ENCODE measurements at places on chromosomes 12 and 14.
A peak's percentile ranks its signal among the peaks of the same experiment; 100 is the strongest.

GRCh38 chr12:124568431-124569374 is 1.3 kb upstream of the NCOR2 start:
- DNase-seq: peak; percentile 84

DNA sequence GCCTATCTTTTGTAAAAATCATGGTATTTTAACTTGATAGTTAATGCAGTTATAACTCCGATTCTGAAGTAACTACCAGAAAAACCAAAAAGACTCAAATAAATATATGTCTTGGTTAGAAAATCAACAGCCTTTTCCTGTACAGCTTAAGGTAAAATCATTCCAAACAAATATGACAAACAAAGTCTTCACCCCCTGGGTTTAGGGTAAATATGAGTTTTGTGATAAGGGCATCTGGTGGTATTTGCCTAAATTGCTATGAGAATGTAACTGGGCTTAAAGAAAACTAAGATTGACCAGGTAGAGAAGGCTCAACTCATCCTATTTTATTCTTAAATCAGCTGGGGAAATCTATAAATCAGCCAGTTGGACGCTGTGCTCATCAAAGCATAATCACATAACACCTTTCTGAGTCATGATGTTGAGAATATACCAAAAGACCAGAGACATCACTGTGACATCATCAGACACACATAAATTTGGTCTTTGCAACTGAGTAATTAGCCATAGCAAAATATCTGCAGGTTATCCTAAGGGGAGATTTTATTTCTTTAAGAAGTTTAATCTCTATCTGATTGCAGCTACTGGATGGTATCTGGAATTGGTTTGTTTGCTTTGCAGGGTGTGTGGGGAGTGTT is 133.9 kb downstream of the STXBP6 start:
- DNase-seq: no peak

GRCh38 chr12:106696681-106697417 is 77.6 kb upstream of the RIC8B start:
- DNase-seq: no peak

GRCh38 chr14:55873169-55873568 is 245.0 kb upstream of the PELI2 start:
- DNase-seq: no peak

DNA sequence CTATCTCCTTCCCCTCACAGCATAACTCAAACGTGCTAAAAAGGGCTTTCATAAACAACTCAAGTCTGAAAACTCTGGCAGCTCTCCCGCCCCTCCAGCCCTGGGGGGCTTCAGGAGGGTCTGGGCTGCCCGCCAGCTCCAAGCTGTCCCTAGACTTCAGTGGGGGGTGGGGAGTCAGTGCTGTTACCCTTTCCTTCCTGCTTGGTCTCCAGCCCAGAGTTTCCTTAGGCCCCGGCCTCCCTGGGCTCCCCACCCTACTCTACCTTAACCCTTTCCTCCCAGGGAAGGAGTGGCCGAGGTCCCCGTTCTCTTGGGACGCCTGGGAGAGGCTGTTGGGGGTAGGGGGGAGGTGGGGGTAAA is 530 bp upstream of the NYNRIN start:
- DNase-seq: no peak

- DNase-seq: no peak
These were observed 66.5 kb downstream of the PPP2R5C start for GRCh38 chr14:101828046-101828445.

DNA sequence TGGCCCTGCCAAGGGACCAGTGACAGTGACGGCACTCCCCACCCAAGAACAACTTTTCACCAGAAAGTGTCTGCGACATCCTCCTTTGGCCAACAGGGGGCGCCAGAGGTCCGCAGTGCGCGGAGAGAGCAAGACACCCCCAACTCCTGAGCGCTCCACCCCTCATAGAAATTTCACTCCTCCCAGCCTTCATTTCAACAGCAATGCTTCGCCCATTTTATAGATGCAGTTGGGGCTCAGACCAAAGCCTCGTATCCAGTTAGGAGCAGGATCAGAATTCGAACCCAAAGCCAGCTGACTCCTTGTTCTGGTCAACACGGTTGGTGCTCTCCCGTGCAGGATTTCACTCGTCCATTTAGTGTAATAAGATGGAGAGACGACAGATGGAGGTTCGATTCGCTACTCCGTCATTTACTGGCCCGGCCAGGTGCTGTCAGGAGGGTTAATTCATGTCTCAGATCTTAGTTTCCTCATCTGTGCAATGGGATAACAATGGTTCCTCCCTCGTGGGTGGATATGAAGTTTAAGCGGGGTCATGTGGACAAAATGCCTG is 2.4 kb upstream of the POP5 start:
- peak; percentile 81 for DNase-seq

DNA sequence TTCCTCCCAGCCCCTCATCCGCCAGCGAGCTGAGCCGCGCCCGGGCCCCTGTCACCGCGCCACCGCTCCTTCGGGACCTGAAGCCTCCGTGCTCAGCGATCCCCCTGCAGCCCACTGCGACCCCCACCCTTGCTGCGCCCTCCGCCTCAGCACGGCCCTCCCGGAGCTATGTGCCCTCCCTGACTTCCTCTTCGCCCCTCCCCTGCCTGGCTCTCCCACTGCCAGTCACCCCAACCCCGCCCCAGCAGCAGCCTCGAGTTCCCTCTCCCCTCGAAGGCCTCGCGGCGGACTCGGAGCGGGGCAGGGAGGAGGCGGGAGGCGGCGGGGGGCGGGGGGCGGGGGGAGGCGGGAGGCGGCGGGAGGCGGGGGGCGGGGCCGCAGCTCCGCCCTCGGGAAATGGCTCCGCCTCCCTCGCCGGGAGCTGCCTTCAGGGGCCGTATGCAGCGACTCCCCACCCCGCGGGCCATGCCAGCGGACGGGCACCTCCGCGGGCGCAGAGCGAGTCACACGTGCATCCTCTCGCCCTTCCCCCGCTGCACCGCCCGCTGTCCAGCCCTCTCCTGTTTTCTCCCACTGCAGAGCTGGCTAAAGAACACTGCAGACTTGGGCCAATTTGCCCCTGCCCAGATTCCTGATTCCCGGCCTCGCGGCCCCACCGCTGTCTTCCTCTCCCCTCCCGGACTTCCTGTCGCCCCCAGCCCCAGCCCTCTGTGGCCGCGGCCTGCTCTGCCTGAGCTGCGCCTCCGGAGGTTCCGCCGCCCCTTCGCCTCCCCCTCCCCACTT is 29.1 kb upstream of the ADIPOR2 start:
- peak; percentile 96 for DNase-seq

DNA sequence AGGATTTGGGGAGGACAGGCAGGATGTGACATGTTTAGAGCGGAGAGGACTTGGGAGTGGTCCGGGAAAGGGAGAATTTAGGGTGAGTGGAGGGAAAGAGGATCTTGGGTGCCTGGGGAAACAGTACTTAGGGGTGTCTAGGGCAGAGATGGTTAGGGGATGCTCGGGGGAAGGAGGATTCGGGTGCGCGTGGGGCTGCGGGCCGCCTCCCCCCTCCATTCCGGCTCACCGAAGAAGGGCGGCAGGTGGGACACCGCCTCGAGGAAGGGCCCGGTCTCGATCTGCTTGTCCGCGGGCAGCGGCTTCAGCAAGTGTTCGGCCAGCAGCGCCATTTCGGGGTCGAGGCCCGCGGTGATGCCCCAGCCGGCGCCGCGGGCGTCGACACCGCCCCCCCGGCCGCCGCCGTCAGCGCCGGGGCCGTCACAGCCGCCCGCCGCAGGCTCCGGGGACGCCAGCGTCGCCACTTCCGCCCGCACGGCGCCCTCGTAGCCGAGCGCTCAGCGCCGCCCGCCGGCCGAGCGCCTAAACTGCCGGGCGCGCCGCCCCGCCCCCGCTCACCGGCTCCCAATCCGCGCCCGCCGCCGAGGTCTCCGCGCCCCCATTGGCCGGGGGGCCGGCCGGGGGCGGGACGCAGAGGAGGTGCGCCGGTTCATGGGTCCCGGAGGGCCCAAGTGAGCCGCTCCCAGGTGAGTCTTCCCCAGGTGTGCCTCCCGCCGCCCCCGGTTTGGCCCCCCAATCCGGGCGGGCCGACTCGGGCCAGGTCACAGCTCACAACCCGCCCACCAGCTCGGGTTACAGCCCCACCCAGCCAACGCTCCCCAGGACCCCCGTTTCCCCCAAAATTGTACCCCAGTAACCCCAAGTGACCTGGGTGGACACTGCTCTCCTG is at the start of gene GLTP:
Gene GLTP (minus strand): TSS at position 499 of the 889 bp plus-strand sequence. CDS start 167 bp downstream, at position 332.
- DNase-seq: peak; percentile 94

GRCh38 chr12:19130224-19131024 is 891 bp downstream of the PLEKHA5 start:
- DNase-seq: no peak

DNA sequence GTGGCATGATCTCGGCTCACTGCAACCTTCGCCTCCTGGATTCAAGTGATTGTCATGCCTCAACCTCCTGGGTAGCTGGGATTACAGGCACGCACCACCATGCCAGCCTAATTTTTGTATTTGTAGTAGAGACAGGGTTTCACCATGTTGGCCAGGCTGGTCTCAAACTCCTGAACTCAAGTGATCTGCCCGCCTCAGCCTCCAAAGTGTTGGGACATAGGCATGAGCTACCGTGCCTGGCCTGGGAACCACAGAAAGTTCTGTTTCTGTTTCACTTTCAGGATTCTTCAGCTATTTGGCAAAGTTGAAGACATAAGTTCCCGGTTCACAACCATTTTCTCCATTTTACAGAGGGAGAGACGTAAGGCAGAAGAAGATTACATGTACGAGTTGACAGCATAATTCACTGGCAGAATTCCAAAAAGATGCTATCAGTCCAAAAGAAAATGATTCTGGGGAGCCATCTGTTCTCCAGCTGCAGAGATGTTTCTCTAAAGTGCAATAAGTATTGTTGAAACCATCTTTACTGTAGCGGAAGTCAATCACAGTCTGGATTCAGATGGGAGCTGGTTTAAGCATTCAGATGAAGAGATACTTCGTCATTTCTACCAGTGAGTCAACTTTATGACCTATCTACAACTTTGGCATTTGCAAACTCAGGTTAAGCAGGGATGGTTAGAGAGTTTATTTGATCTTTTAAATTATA is 8.1 kb upstream of the RNF34 start:
- DNase-seq: peak; percentile 76

DNA sequence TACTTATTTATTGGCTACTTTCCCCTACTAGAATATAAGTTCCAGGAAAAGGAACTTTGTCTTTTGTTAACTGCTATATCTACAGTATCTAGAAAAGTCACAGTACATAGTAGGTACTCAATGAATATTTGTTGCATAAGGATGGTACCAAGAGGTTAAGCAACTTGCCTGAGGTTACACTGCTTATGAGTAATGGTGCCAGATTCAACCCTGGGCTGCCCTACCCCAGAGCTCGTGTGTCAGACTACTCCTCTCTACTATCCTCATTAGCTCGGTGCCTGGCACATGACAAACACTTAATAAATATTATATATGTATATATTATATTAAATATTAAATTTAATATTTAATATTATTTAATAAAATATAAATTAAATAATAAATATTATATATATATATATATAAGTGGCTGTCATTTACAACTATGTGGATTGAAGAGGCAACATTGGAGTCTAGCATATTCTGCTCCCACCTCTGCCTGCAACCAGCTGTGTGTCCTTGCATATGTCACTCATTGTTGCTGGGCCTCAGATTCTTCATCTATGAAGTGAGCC is 25.4 kb downstream of the UTP20 start:
- DNase-seq: no peak

DNA sequence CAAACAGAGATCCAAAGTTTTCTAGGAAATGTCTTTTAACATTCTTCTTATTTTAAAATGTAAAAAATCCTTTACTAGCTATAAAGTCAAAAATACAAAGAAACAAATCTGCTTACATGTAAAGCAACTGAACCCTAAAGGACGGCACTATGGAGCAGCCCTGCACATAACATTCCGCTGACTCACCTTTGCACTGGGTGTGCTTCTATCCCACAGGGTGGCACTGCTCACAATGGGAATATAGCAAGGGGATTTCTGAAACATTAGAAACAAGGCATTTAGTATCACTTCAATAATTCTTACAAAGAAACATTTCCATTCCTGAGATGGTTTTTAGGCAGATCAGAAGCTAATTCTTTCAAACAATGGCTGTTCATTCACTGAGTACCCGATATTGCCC is 94.3 kb downstream of the C12orf42 start:
- no peak for DNase-seq

DNA sequence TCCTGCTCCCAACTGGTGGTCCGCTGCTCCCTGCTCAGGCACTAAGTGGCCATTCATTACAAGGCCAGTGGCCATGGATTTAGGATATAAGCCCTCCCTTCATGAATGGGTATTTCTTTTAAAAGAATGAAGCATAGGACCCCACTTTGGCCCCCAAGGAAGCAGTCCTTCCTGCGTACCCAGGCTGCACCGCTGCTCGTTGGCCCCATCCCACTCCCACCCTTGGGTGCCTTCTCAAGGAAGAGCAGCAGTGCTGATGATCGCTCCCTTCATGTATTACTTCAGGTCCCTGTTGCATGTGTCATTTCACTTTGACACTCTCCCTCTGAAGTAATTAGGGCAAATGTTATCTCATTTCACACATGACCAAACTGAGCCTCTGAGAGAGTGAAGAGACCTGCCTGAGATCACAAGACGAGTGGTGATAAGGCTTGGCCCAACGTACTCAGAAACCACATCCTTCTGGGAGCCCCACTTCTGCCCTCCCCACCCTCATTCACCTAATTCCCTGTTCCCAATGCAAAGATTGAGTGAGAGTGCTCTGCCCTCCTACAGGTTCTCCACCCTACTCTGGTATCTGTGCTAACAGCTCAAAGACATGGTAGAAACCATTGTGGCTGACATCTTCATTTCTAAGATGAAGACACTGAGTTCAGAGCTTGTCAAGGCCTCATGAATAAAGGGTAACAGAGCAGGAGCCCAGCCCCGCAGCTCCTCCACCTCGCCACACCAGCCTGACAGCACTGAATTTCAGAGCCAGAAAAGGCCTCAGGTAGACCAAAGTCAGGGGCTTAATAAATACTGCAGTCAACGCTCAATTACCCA is 10.3 kb upstream of the KRT2 start:
- DNase-seq: no peak

DNA sequence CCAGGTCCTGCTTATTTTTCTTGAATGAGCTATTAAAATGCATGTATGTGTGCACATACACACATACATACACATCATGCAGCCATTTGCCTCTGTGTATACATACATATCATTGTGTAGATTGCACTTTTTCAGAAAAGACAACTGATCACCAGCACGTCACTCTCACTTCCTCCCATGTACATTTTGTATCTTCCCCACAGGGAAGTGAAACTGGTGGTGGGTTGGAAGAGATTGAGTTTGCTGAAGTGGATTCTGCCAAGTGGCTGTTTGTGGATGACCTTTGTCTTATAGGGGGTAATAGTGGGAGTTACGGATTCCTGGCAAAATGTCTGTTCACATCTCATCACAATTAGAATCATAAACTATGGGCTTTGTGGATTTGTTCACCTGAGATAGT is 448.6 kb downstream of the RAD51B start:
- DNase-seq: peak; percentile 79

GRCh38 chr14:28783664-28784063 is 17.1 kb downstream of the FOXG1 start:
- DNase-seq: no peak

DNA sequence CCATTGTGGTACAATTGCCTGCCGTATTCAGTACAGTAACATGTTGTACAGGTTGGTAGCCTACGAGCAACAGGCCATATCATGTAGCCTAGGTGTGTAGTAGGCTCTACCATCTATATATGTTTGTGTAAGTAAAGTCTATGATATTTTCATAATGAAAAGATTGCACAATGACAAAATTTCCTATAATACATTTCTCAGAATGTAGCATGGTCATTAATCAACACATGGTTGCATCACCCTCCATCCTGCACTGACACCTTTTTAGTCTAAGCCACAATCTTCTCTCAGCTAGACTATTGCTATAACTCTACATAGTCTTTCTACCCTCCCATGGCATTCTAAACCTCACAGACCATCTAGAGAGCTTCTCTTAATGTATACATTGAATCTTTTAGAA is 158.5 kb upstream of the HMGA2 start:
- no peak for DNase-seq

- DNase-seq: no peak
These were observed 44.0 kb downstream of the A2ML1 start for GRCh38 chr12:8866429-8866828.

Data from RPMI8226 (cell line).